ENCODE measurements at places on chromosomes 6 and 20.

DNA sequence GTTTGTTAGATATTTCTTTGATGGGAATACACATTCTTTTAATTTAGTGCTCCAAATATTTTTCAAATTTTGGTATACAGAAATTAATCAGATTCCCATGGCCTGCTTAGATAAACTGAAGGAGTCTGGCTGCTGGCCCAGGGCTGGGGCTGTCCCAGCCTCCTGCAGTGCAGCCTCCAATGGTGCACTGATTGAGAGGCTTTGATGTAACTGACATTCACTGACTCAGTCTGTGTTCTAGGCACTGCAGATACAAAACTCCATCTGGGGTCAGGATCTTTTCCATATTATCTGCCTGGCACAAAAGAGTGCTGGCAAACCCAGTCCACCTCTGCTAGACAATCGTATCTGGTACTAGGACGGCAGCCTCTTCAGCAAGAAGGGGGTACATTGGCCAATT, 64.8 kb downstream of the GRIK2 start:
- DNase-seq = no peak

DNA sequence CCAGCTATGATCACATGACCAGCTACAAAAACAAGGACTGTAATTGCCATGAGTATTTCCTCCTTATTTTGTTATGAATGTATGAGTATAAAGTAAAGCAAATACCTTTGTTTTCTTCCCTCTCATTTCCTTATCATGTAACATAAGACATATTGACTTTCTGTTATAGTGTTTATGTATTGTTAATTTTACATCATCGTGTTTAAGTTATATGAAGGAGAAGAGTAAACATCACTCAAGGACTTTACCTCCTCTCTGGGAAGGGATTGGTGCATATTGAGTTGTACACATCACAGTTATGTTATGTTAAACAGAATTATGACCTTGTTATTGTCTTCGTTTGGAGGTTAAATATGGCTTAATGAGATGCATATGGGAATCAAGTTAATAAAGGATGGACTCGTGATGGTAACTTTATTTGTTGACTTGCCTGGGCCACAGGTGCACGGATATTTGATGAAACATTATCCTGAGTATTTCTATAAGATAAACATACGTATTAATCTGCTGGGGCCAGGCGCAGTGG, 57.3 kb upstream of the CNKSR3 start:
- DNase-seq = no peak

DNA sequence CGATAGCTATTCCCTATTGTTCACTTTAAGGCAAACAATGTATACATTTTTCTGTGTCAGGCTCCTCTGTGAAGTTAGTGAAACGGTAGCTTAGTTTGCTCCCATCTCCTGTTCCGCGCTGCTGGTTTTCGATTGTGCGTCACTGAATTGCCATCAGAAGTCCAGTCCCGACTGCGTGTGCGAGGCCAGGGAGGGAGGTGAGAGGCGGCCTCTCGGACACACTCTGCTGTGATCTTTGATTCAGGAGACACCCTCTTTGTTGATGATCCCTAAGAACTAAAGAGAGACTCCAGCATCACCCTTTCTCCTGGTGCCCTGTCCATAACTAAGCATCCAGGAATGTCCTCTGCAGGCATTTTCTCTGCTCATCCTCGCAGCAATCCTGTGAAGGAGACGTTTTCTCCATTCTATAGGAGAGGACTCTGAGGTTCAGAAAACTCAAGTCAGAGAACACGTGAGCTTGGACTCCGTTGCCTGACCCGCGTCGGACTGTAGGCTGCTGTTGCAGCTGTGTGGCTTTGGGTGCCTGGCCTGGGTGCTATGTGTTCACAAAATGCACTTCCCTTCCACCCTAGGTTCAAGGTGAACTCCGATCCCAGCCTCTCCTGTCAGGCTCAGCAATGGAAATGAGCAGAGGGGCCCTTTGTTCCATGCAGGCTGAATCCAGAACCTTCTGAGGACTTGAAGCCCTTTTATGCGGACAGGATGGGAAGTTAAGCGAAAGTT, 24.1 kb upstream of the UNC93A start:
- DNase-seq = no peak

- DNase-seq = no peak
Observed at GRCh38 chr6:17790489-17790888, 83.8 kb upstream of the NUP153 start.

DNA sequence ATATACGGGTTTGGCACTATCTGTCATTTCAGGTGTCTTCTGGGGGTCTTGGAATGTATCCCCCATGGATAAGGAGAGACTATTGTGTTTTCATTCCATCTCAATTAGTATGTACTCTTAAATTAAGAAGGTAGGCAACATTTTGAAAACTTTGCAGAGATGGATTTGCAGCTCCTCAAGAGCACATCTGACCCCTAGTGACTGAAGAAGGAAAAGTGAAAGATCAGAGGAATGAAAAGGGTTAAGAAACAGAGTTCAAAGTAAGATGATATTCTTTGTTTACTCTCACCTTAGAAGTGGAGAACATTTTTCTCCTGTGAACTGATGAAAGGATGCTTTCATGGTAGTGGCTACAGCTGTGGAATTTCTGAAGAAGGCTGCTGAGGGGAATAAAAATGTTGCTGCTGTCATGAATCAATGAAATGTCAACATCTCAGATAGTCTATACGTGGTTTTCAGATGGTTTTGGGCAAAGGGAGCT, 41.5 kb downstream of the SH3BGRL2 start:
- DNase-seq = peak; percentile 50

DNA sequence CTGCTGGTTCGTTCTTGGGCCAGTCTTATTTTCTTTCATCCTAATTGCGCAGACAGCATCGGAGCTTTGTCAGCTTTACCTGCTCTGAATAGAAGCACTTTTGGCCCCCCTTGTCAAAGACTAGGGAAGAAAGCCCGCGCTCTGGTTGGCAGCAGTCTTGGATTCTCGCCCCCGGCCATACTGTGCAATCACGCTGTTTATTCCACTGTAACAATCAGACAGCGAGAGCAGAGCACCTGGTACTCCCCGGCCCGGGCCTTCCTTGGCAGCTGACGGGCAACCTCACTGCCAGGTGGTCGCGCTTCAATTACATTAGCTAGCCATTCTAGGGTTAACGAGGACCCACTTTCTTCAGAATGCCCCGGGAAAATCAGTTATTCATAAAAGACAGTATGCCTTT, 72.6 kb downstream of the INSM1 start:
- no peak for DNase-seq

DNA sequence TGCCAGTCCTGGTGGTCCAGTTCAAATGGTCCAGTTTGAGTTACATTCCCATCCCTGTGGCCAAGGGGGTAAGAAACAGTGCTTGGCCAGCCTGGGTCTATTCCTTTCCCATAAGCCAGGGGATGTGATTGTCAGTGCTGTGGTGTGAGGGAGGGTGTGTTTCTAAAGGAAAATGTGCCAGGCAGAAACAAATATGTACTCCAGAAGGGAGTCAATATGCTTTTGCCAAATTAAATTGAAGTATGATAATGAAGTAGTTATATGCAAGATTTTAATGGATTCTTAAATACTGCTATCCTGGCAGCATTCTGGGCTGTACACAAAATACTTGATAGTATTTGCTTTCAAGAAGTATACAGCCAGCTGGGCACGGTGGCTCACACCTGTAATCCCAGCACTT, 16.6 kb upstream of the PAQR8 start:
- no peak for DNase-seq

DNA sequence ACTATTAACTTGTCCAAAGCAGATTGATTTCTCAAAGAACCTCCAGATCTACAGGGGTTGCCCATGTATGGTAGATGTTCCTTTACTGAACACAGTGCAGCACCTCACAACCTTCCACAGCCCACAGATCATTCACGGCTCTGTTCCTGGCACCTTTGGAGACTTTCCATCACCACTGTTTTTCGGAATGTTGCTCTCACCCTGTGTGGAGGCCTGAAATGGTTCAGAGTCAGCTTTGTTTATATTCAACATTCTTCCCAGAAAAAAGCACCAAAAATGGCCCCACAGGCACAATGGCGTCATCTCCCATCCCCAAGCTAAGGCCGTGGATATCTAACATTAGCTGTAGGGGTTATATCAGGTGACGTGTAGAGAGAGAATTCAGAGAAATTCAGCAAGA, 74.7 kb downstream of the DHX35 start:
- DNase-seq = no peak

DNA sequence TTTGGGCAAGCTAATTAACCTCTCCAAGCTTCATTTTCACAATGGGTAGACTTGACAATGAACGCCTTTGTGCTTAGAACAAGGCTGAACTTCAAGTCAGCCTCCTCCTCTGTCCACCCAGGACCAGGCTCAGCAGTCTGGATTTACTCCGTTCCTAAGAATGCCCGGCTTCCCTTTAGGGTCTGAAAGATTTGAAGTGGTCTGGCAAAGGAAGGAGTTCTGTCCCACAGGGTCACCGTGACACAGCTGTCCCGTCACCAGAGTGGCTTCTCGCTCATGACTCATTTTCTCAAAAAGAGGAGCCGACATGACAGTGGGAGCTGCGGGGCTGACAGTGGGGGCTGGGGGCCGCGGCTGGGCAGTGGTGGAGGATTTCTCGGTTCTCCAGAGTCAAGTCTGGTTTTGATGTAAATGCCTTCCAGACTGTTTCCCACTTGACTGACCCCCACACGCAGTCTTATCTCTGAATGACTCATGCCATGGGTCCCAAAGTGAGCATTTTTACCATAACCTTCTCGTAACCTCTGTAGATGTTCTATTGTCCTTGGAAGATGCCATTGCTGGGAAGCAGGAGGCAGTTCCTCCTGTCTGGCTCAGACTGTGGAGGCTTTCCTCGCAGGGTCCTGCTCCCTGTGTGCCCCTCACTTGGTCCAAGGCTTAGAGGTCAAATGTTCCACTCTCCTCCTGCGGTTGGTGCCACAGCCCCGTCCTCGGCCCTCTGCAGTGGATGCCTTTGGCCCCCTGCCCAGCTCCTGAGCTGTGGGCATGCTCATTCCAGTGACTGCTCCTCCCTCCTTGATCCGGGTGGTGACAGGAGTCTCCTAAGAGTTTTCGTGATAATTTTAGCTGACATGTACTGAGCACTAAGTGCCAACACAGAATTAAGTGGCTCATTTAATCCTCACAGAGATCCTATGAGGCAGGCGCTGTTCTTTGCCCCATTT, 253.1 kb downstream of the FNDC1 start:
- DNase-seq = no peak

- peak; percentile 37 for DNase-seq
Observed at GRCh38 chr20:32526125-32526524, 59.0 kb downstream of the NOL4L start.

DNA sequence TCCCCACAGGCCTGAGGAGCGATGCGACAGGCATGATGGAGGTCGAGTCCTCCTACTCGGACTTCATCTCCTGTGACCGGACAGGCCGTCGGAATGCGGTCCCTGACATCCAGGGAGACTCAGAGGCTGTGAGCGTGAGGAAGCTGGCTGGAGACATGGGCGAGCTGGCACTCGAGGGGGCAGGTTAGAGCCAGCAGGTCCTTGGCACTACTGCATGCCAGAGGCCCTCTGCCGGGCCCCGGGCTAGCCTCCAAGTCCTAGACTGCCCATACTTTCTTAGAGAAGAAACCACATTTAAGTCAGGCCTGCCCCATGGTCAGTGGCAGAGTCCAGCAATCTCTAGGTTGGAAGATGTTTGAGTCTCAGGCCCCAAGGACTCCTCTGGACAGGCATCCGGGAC, 32.1 kb downstream of the PKIG start:
- no peak for DNase-seq

- no peak for DNase-seq
Observed at GRCh38 chr6:37262446-37263026, 4.6 kb upstream of the TMEM217 start.

DNA sequence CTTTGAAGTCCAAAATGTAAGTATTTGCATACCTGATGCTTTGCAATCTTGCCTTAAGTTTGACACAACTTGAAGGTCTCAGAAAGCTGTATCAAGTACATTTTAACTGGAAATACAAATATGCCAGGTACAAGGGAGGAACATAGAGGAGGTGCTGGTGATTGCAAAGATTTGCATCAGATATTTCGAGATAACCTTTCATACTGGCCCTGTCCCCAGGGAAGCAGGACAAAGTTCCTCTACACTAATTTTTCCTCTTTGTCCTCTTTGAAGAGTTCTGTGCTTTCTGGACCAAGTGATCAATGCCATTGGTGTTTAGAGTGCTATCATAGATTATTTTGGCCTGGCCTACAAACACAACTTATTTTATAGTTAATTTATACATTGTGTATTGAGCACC, 686.1 kb downstream of the HACE1 start:
- DNase-seq = no peak

DNA sequence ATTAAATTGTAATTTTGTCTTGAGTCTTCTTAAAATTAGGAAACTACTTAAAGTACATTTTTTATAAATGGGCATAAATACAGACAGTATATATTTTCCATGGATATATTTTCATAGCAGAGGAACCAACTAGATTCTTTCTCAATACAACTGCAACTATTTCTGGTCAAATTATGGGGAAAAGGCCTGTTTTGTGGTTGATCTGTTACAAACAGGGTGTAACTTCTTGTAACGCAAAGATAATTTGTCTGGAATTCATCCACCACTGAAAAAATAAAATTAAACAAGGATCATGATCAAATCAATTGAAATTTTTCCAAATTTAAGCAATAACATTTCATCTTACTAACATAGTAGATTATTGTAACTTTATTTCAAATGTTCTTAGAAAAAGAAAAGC, 67.2 kb upstream of the RNF146 start:
- no peak for DNase-seq

DNA sequence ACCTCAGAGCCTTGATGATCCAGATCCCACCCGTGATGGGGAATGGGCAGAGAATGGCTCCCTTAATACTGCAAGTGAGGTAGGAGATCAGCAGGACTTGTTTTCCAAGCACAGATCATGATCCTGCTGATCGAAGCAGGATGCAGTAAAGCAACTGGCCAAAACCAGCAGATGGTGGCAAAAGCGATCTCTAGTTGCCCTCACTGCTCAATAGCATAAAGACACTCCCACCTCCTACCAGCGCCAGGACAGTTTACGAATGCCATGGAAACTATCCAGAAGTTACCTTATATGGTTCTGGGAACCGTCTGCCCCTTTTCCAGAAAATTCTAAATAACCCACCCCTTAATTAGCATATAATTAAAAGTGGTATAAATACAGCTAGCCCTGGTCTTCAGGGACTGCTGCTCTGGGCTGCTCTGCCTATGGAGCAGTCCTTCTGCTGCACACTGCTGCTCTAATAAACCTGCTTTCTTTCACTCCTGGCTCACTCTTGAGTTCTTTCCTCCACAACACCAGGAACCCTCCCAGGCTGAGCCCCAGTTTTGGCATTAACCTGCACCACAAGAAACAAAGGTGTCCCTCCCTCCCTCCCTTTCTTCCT, 415.8 kb downstream of the PREX1 start:
- no peak for DNase-seq

All from GM12865 (cell line).